ENCODE measurements at places on chromosomes 2 and 18. TPM values are rescaled to one million over a fixed set of nuclear protein-coding genes. Genes with fewer than 3 reads are reported as not detected.

DNA sequence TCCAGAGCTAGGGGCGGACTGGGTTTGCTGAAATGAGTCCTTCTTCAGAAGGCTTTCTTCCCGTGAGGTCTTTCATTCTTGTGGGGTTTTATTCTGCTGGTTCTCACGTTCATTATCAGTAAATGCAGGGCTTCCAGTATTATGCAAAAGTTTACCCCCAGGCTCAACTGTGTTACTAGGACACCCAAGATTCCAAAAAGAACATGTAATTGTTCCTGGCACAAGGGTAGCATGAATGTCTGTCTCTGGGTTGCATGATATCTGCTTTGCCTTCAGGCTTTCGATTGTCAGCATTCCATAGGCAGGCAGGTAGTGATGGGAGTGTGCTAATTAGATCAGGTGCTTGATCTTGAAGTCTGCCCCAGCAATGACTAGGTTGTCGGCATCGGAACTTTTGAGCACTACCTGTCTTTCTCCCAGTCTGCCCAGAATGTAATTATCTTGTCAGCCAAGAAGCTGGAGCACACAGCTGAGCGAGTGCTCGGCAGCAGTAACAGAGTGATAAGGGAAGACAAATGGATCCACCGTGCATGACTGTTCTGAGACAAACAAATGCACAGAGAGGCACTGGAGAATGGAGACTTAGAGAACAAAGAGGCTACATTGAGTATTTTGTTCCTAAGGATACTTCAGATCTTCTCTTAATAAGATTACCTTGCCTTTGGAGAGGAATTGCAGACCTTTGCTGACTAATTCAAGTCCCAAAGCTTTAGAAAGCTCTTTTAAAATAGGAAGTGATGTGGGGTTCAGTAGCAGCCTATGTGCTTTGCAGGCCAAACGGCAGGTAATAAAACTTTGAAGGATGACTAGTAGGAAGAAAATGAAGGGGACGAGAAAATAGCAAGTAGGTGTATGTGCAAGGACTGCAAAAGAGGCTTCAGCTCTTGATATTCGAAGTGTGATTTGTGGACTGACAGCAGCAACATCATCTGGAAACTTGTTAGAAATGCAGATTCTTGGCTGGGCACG is 41.9 kb downstream of the ITGB6 start:
- DNase-seq, result no peak

The PLB1 gene
- not detected for total RNA-seq

The SPATA3 gene
- not detected for total RNA-seq

DNA sequence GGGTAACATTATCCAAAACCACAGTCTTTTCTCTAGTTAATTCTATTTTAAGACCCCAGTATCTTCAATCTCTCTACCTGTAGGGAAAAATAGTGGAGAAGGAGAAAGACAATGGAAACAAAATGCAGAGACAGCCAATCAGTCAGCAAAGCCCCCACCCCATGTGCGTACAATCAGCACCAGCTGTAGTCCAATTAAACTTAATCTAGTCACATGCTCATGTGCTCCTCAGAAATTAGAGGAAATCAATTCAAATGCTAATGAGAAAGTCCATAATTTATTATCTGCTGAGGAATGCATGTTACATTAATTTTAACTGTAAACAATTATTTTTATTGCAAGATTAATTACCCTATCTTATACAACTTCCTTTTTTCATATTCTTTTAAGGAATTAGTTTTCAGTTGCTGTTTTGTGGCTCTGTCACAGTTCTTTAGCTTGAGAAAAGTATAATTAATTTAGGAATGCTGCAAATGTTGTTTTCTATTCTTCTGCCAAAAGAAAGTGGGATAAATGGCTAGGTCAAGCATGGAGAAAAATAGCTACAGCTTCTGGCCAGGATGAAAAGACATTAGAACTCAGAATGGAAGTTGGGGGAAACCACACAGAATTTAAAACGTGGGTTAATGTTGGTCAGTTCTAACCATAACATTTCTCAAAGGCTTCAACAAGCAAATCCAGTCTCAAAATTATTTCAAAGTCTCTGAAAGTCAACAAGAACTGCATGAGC is 232.4 kb upstream of the HNRNPA3 start:
- no peak for DNase-seq

GRCh38 chr2:186918495-186918894 is 69.5 kb upstream of the ZSWIM2 start:
- DNase-seq, result no peak

The REG3A gene
- not detected for total RNA-seq

DNA sequence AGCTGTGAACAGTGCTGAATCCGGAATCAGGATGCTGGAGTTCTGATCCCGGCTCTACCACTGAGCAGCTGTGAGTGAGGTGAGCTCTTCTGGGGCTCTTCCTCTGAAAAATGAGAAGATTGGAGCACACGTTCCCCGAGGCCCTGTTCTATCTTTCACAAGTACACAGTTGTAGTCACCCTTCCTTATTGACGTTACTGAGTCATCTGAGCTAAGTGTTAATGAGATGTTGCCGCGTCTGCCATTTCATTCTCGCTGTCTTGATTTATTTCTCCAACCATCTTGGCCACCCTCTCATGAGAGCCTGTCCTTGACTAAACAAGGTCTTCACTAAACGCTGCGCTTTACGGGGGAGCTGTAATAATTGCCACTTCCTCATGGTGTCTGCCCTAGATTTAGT is 31.9 kb upstream of the EFR3B start:
- no peak for DNase-seq

GRCh38 chr18:48740851-48741485 is 202.1 kb downstream of the CTIF start:
- no peak for DNase-seq

The ZDBF2 gene
- 29.1 TPM for total RNA-seq

GRCh38 chr2:201795607-201796477 is 10.5 kb upstream of the CDK15 start:
- DNase-seq, result peak; percentile 48

DNA sequence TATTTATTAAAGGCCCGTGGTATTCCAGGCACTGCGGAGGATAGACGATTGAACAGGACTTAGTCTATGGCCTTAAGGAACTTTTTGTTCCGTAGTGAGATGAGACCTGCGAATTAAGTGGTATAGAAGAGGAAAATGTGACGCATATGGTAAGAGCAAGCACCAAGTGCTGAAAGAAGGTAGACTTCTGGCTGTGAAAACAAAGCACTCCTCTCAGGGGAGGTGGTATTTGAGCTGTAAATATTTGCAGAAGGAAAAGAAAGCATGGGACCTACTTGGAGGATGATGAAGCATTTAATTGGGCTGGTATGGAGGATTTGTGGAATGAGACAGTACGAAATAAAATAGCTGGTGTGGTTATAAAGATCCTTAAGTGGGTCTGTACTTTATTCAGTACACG is 62.5 kb downstream of the GPR39 start:
- no peak for DNase-seq

DNA sequence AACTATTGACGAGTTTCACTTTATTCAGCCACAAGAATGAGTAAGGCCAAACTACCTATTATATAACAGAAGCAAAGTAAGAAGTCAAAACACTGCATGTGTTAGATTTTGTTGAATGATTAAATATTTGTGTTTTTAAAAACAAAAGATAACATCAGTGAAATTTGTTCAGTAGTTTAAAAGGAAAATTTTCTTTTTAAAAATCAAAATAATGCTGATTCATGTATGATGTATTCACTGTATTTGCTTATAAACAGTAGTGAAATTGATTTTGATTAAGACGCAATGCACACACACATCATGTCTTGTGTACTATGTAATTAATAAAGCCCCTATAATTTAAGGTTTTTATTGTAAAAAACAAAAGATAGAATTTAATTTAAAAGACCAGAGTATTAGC is 73.6 kb upstream of the PSMD14 start:
- DNase-seq, result no peak

DNA sequence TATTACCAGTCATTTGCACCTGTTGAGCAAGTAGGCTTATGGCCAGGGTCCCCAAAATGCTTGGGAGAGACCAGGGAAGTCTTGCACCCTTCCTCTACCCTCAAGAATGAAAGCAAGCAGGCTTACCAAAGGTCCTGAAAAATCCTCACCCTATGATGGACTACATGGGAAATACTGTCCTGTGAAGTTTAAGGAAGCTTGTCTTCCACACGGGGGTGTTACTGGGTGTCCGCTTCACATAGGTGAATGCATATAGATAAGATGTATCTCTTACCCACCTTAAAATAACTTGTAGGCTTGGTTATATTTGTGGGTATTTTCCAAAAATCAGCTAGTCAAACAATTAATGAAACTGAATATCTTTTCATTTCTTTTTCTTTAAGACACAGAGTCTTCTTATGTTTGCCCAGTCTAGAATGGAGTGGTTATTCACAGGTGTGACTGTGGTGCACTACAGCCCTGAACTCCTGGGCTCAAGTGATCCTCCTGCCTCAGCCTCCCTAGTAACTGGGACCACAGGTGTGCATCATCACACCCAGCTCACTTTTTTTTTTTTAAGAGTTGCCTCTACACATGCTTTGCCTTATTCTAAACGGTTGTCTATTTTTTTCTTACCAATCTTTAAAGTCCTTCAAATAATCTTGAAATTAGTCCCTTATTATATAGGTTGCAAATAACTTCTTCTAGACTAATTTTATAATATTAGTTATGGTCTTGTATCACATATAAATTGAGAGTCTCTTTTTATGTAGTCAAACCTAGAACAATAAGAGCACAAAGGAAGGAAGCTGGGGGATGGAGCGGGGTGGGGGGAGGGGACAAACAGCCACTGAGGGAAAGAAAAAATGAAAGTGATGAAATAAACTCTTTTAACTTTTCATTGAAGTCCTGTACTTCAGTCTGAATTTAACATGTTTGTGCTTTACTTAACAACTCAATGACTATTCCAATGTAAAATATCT is 49.0 kb downstream of the CERKL start:
- DNase-seq, result no peak

The IL1RN gene
- total RNA-seq, result not detected

Data from H9 (cell line).